ENCODE measurements at places on chromosomes 5 and 9.

GRCh38 chr9:22052376-22052945, 43.4 kb upstream of the CDKN2B start:
- no peak for DNase-seq

DNA sequence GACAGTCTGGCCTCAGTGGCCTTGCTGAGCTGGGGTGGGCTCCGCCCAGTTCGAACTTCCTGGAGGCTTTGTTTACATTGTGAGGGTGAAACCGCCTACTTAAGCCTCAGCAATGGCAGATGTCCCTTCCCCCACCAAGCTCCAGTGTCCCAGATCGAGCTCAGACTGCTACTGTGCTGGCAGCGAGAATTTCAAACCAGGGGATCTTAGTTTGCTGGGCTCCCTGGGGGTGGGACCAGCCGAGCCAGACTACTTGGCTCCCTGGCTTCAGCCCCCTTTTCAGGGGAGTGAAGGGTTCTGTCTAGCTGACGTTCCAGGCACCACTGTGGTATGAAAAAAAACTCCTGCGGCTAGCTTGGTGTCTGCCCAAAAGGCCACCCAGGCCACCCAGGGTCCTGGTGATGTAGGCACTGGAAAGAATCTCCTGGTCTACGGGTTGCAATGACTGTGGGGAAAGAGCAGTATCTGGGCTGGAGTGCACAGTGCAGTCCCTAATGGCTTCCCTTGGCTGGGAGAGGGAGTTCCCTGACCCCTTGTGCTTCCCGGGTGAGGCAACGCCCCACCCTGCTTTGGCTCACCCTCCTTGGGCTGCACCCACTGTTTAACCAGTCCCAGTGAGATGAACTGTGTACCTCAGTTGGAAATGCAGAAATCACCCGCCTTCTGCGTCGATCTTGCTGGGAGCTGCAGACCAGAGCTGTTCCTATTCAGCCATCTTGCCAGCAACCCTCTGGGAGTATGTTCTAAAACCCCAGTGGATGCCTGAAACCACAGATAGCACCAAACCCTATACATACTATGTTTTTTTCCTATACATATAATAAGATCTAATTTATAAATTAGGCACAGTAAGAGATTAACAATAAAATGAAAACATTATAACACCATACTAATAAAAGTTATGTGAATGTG, 95.5 kb downstream of the TMEM161B start:
- DNase-seq, result no peak

DNA sequence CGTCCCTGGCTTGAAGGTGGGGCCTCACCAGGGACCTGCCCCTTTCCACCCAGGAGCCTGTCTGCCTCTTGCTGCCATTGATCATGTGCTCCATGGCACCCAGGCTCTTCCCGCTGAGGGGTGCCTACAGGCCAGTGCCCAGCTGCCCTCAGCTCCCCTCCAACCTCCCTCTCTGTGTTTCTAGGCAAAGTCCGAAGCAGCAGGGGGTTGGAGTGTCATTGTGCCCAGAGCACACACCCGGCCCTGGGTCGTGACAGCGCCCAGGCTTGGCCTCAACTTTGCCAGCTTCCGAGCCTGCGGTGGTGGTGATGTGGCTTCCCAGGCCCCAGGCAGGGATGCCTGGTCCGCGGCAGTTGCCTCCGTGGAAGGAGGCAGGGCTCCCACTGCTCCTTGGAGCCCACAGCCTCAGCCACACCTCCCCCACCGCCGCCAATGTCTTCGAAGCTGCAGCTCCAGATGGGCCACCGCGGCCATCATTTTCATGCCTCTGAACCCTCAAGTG, 52.4 kb downstream of the GTF3C4 start:
- no peak for DNase-seq

GRCh38 chr5:38039091-38039490, 199.2 kb upstream of the GDNF start:
- DNase-seq, result no peak

DNA sequence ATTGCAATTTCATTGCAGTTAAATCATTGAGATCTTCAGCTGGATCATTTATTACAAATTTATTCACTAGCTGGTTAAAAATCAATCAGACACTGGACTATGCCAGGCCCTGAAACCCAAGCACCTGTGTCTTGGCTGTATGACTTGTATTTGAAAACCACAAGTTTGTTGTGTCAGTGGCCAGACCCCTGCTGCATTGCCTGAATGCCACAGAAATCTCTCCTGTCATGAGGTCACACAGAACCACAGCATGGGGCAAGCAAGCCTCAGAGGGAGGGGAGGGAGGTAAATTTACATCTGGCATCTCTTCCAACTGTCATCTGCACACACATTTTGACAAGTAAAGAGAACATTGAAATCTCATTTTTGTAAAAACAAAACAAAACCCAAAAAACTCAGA, 90.0 kb downstream of the ARRDC3 start:
- no peak for DNase-seq

GRCh38 chr9:76109953-76110352, 219.5 kb downstream of the PCSK5 start:
- DNase-seq, result no peak

- DNase-seq, result no peak
These were observed 211.6 kb upstream of the CDH12 start for GRCh38 chr5:23064710-23065109.

- no peak for DNase-seq
These were observed 77.0 kb upstream of the DPYSL3 start for GRCh38 chr5:147586832-147587231.

- DNase-seq, result no peak
These were observed 10.2 kb upstream of the MRPS2 start for GRCh38 chr9:135490166-135490870.

GRCh38 chr5:173240091-173241050, 5.4 kb upstream of the NKX2-5 start:
- DNase-seq, result no peak

Data from activated gamma-delta T cell (primary cell).